ENCODE measurements at places on chromosomes 12 and 14. TPM values are rescaled to one million over a fixed set of nuclear protein-coding genes. Genes with fewer than 3 reads are reported as not detected.

Gene DNAAF2
- 8.6 TPM for total RNA-seq

DNA sequence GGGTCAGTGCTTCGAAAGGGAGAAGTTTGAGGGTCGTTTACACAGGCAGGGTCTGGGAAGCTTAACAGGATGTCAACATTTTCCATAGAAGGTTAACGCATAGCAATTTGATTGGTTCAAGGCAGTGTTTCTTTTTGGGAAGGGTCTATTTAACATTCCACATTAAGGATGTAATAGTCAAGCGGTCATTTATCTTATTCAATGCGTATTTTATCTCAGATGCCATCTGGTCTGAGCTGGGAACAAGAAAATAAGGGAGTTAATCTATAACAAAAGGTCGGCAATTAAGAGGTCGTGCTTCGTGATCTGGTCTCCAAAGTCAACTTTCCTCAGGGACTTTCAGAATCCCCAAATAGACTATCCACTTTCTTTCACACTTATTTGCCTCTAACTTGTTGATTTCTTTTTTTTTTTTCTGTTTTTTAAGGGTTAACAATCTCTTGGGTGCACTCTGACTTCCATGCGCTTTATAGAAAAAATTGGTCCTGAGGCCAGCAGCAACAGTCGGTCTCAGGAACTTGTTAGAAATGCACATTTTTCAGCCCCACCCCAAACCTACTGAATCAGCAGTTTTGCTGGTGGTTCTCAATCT is 550 bp upstream of the RESF1 start:
- no peaks in the 10 kb centered on the region for H3K27me3 ChIP-seq
- peak overlapping the region; percentile 72 for H3K27ac ChIP-seq

DNA sequence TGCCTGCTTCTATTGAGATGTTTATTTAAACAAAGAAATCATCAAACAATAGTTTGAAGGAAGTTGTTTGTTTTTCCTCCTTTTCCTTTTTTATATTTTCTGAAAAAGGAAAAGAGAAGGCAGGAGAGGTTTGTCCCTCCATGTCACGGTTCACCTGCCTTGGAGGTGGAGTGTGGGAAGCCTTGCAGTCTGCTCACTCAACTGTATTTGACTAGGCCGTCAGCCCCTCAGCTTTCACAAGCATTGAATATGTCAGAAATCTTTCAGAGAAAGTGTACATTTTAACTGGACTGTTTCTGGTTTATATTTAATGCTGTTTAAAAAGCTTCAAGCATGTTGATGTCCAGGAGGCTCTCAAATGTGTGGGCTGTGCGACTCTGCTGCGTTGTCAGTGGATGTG is 370.4 kb downstream of the NPAS3 start:
- no peak overlapping the region for H3K27ac ChIP-seq
- no peaks in the 10 kb centered on the region for H3K36me3 ChIP-seq
- no peak for DNase-seq
- no peaks in the 10 kb centered on the region for H3K27me3 ChIP-seq

DNA sequence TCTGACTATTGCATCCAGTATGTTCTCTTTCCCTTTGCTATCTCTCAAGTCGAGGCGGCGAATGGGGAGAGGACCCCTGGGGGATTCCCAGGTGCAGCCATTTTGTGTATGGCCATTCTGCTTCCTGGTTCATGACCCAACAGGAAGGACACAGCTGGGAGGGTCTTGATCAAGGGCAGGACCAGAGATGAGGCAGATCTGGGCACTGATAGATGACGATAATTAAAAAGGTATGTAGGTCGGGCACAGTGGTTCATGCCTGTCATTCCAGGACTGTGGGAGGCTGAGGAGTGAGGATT is 73.9 kb downstream of the EID3 start:
- H3K27me3 ChIP-seq = no peaks in the 10 kb centered on the region
- H3K27ac ChIP-seq = no peak overlapping the region
- H3K36me3 ChIP-seq = no peaks in the 10 kb centered on the region
- peaks cover 10% of the 10 kb centered on the region for H3K4me1 ChIP-seq
- no peak overlapping the region for H3K4me3 ChIP-seq

Gene C12orf76
- total RNA-seq = 18.1 TPM

Gene CIROP
- total RNA-seq = not detected

Gene ISM2
- total RNA-seq = not detected

- H3K36me3 ChIP-seq = peaks cover 14% of the 10 kb centered on the region
- no peak for DNase-seq
- no peak overlapping the region for H3K27ac ChIP-seq
- no peak overlapping the region for H3K4me3 ChIP-seq
These were observed 5.4 kb downstream of the C12orf43 start for GRCh38 chr12:121010860-121011259.

Gene SOAT2
- total RNA-seq = 0.81 TPM

- no peak overlapping the region for H3K27ac ChIP-seq
- peaks cover 22% of the 10 kb centered on the region for H3K4me1 ChIP-seq
- DNase-seq = no peak
- peak overlapping the region; percentile 84 for H3K4me3 ChIP-seq
- no peaks in the 10 kb centered on the region for H3K36me3 ChIP-seq
These were observed 687 bp downstream of the ASIC1 start for GRCh38 chr12:50057896-50058670.

GRCh38 chr12:25971654-25972041 is 13.2 kb downstream of the RASSF8 start:
- DNase-seq = no peak
- no peaks in the 10 kb centered on the region for H3K27me3 ChIP-seq
- H3K27ac ChIP-seq = peak overlapping the region; percentile 16
- H3K36me3 ChIP-seq = no peaks in the 10 kb centered on the region
- H3K4me1 ChIP-seq = peaks cover 8% of the 10 kb centered on the region

DNA sequence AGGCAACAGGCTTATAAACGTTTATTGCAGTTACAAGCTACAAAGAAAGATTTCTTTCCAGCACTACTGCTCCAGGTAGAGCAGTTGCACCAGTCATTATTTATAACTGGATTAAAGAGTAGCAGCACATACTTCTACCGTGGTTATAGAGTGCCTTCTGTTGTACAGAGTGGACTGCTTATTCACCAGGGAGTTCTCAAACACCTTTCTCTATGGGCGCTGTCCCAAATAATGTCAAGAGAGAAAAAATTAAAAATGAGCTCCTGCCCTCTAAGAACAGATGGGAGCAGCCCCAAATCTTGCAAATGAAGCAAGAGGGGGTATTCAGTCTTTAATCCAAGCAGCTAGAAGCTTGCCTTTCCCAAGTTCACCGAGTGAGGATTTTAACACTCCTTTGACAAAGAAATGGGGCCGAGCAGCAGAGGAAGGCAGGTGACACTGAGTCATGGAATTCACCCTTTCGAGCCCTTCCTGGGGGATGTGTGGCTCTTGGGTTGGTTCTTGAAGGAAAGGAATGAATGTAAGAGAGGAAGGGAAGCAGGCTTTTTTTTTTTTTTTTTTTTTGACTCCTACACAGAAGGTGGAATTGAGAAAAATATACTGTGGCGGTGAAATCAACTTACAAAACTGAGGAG is 181.2 kb downstream of the PRKCH start:
- DNase-seq = no peak
- no peaks in the 10 kb centered on the region for H3K27me3 ChIP-seq
- H3K36me3 ChIP-seq = no peaks in the 10 kb centered on the region
- H3K4me3 ChIP-seq = no peak overlapping the region
